Vagina (tissue), 2 donors: ENCODE measurements at places on chromosomes 6 and 20.

GRCh38 chr6:45003961-45004360 is 324.2 kb upstream of the RUNX2 start:
- DNase-seq: no peak

DNA sequence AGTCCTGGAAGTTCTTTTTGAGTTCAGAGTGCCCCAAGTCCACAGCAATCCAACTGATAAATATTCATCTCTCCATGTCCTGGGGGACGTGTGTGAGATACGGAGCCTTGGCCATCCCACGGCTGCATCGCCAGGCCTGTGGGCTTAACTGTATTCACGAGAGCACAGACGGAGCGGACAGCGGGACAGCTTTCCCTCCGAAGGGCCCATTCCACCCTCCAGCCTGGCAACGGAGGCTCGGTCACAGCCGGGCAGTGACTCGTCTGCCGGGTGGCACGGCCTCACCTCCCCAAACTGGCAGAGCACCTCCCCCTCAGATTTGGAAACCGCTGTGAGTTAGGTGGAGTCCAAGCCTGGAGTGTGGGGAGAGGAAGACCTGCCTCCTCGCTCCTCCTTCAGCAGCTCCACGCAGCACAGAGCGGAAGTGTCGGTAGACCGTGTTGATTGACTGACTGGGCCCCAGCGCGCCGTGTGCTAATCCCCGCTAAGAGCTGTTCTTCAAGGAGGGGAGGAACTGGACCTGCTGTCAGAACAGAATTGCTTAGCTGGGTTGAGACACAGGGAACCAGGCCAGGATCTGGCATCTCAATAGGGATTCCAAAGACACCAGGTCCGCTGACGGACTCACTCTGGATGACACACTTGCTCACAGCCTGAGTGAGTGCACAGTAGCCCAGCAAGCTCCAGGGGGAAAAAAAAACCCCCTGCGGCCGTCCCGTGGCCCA is 10.9 kb downstream of the FOXF2 start:
- DNase-seq: no peak

GRCh38 chr20:14445902-14446301 is 108.5 kb upstream of the FLRT3 start:
- DNase-seq: no peak

GRCh38 chr6:41426888-41427641 is 91.7 kb downstream of the NCR2 start:
- DNase-seq: no peak

DNA sequence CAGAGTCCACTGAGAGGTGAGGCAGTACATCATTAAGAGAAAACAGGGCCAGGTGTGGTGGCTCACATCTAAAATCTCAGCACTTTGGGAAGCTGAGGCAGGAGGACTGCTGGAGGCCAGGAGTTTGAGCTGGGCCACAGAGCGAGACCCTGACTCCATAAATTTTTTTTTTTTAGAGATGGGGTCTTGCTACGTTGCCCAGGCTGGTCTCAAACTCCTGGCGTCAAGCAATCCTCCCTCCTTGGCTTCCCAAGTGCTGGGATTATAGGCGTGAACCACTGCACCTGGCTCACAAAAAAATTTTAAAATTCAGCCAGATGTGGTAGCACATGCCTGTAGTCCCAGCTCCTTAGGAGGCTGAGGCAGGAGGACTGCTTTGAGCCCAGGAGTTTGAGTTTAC is 17.3 kb downstream of the PPIL1 start:
- no peak for DNase-seq

- no peak for DNase-seq
These were observed 902 bp downstream of the SAMHD1 start for GRCh38 chr20:36950414-36951197.

DNA sequence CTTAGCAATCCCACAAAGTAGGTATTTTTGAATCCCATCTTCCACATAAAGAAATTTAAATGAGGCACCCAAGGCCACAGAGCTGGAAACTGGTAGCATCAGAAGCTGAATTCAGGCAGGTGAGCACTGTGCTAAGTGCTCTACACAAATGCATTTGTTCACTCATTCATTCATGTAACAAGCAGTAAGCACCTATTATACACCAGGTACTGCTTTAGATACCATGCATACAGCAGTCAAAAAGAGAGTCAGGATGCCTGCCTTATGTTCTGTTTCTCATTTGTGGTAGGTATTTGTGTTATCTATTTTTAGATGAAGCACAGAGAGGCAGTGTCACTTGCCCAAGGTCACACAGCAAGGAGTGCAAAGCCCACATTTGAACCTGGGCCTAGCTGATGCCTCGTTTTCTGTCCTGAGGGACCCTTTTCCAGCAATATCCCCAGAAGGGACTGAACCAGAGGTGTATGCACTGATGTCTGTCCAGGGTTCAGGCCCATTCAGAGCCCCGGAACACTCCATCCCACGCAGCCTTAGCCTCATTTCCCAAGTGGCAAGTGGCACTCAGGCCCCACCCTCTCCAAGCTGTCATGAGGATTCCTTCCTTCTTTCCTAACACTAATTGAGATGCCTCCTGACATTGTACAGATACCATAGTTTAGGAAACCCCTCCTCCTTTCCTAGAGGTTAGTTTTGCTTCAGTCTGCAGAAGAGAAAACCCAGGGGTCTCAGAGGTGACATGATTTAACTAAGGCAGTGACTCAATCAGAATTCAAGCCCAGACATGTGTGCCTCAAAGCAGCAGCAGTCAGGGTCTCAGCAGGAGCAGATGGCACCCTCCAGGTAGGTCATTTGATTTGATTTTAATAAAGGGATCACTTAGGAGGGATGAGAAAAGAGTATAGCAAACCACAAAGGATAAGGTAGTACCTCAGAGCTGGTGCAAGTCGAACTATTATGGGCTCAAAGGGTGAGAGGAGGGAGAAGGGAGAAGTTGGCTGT is 61.2 kb upstream of the SIRPA start:
- DNase-seq: no peak

GRCh38 chr6:147222160-147222838 is 18.1 kb downstream of the STXBP5 start:
- DNase-seq: no peak

GRCh38 chr20:23390091-23390774 is 28.3 kb downstream of the GZF1 start:
- DNase-seq: no peak

- no peak for DNase-seq
These were observed 117.7 kb upstream of the GJE1 start for GRCh38 chr6:142015011-142015410.

DNA sequence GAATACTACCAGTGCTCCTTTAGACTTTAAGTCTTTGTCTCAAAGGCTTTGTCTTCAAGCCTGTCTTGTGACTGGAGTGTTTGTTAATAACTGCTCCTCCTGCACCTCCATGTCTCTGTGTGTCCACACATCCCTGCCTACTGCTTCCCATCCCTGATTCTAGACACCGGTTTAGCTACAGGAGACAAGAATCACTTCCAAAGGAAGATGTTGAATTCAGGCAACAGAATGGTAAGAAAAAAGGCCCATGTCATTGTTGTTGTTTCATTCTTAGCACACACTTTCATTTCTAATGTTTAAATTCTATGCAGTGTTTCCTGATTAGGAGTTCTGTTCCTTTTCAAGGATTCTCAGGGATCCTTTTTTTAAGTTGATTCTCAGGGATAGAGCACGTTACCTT is 293.6 kb upstream of the STXBP5 start:
- no peak for DNase-seq

GRCh38 chr6:14228571-14228970 is 111.0 kb downstream of the CD83 start:
- DNase-seq: no peak

GRCh38 chr6:70375166-70375565 is 38.1 kb upstream of the FAM135A start:
- no peak for DNase-seq

GRCh38 chr6:26594730-26595632 is 1.8 kb upstream of the ABT1 start:
- DNase-seq: no peak

DNA sequence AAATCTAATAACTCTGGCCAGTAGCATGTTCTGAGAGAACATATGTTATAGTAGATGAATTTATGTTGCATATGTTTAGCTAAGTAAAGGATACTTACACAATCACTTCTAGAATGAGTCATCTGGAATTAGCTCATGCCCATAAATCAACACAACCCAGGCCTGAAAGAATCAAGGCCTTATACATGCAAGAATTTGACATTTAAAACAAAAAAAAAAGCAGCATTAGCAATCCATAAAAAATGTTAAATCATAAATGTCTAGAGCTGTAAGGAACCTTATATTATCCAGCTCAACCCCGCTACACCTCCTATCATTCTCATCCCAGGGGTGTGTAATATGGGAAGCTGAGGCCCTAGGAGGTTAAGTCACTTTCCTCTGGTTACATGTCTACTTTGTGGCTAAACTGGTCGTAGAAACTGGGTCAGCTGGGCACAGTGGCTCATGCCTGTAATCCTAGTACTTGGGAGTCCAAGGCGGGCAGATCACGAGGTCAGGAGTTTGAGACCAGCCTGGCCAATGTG is 105.2 kb upstream of the CARMIL1 start:
- DNase-seq: no peak

DNA sequence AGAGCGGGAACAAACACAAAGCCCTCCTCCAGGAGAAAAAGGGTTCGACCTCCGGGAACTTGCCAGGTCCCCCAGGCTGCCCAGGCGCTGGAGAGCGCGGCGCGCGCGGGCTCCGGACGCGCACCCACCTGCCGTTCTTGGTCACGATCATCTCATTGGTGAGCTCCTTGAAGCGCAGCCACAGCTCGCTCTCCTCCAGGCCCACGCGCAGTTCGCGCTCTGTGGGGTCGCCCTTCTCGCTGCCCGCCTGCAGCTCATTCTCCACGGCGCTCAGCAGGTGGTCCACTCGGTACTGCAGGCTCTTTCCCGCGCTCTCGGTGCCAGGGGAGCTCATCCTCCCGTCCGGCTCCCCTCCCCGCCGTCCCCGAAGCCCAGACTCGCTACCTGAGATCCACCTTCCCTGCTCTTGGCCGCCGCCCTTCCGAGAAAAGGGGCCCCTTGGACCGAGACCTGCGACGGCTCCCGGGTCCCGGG is 356 bp downstream of the TBXT start:
- DNase-seq: no peak

- DNase-seq: no peak
These were observed 59.5 kb downstream of the RAMACL start for GRCh38 chr6:166526937-166527336.

DNA sequence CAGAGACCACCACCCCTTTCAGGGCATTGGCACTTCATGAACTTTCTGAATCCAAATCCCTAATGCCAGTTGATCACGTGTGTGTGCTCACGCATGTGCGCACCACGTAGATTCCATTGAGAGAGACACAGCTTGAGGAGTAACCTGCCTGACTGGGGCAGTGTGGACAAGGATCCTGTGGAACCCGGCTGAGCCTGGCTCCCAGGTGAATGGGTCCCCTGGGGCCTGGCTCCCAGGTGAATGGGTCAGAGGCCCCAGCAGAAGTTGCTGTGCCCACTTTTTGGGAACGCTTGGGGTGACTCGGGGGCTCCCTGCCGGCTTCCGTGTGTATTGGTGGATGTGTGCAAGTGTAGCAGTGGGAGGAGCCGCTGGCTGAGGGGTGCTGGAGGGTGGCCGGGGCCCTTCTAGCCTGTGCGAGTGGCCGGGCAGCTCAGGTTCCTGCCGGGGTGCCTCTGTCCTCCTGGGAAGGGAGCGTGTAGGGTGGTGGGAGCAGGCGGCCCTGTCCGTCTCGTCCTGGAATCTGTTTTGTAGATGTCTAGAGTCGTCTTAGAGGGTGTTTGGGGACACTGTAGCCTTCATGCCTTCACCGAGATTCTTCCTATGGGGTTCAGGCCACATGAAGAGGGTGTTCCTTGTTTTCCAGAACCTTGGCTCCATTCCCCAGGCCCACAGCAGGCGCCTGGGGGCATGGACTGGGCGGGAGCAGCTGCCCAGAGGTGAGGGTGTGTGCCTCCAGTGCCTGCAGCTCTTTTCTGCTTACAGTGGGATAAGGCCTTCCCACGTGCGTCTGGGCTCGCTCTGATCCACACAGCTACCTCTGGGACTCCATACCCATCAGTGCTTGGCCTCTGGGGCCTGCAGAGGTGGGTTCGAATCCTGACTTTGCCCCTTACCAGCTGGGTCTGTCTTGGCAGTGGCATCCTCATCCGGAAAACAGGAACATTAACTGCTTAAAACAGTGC is 3.2 kb downstream of the RBM38 start:
- no peak for DNase-seq

DNA sequence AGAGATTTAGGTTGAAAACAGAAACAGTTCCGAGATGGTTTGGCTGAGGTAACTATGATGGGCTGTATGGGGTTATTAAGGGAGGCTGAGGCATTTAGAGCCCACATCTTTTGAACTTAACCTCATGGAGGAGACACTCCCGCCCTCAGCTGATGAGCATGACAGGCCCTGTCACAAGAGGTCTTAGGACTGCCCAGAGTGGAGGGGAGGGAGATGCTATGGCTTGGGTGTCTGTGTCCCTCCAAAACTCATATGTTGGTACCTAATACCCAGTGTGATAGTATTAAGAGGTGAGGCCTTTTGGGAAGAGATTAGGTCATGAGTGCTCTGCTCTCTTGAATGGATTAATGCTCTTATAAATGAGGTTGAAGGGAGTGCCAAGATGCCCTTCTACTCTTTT is 126.6 kb downstream of the CDC5L start:
- DNase-seq: peak; percentile 37

DNA sequence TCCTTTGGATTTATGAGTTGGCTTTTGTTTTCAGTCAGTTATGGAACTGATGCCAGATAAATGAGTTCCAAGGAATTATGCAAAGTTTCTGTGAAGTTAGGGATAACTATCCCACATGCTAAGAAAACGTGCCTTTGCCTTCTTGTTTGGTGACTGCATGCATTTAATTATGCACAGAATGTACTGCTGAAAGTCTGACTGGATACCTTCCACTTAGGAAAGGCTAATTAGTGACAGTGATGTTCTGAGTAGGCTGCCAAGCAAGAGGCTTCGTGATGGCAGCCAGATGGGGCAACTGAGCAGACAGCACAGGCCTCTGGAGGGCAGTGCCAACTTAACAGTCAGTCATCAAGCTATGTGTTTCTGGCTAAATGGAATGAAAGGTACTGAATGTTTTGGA is 289.9 kb downstream of the CD109 start:
- no peak for DNase-seq

DNA sequence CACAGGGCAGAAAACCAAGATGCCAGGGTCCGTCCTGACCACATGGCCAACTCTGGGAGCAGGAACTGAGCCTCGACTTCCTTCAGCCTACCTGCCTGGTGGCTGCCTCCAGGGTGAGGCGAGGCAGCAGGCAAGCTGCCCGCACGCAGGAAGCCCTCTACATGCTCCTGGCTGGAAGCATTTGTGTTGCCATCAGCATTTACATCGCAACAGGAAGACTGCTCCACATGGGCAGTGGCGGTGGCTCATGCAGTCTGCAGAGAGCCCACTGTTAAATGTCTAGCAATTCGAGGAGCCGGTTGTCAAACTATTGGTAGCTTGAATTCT is 233.8 kb downstream of the SYNDIG1 start:
- peak; percentile 84 for DNase-seq

DNA sequence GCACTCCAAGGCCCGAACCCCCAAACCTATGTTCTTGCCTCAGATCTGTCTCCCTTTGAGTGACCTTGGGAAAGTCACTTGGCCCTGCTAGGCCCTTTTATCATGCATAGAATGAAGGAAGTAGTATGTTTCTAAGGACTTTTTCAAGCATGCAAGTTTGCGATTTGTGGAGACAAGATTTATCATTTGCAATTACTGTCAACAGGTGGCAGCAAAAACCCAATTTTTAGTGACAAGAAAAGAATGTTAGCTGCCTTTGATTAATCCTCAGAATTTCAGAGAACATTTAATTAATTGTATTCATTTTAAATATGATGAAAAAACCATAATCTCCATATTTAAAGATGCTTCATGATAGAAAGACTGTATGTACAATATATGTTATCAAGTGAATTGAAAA is 28.3 kb upstream of the PREP start:
- DNase-seq: no peak
